ENCODE measurements at places on chromosomes 16 and 17.

GRCh38 chr17:56699186-56699894 lies 105.8 kb downstream of the NOG start:
- DNase-seq, result no peak

GRCh38 chr17:37025847-37026530 lies 77.2 kb downstream of the AATF start:
- DNase-seq, result no peak

DNA sequence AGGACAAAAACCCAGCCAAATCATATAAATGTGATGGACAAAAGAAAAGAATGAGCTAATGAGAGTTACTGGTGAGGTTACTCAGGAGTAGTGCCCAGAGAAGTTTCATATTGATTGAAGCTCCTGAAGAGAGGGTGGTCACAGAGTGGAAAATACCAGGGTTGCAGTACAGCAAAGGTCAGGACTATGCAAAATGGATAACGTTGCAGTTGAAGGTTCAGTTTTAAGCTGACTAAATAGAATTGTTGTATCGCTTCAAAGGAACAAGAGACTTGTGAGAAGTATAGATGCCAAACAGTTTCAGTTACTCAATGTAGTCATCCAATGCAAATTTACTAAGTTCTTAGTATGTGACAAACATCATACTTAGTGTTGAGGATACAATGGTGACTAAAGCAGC lies 47.1 kb downstream of the ABCA8 start:
- DNase-seq, result peak; percentile 18

DNA sequence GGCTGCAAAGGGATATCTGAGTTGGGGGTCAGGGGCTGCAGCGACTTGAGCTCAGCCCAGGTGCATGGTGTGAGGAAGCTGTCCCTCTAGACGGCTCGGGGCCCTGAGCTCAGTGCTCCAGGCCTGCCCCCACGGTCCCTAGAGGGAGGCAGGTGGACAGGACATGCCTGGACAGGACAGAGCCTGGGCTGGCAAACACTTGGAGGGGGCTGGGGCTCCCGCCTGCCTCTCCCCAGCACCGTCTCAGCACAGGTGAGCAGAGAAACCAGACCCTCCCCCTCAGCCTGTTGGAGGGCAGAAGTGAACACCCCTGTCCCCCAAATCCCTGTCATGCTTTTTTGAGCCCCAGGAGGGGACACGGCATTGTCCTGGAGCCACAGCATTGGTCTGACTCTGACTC lies 11.4 kb upstream of the SLC38A10 start:
- DNase-seq, result no peak
